ENCODE measurements at places on chromosomes 2 and 18.
A peak's percentile ranks its signal among the peaks of the same experiment; 100 is the strongest.

DNA sequence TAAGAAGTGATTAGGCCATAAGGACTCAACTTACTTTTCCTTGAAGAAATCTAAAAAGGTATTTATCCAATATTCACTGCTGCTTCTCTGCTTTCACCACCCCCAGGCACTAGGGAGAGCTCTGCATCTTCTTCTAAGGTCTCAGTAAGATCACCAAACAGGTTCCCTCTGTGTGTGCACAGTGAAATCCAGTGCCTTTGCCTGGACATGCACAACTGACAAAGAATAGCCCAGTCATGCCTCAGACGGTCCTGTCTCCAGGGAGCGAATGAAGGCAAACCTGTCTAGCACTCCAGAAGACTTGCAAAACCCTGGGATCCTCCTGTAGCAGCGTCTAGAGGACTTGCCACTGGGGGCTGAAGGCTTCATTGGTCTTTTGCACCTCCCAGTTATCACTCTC is 344.5 kb upstream of the LRATD1 start:
- DNase-seq, result no peak

GRCh38 chr18:9434122-9434701 is 41.1 kb upstream of the RALBP1 start:
- no peak for DNase-seq

GRCh38 chr2:95385570-95385984 is 16.9 kb upstream of the FAHD2A start:
- no peak for DNase-seq

GRCh38 chr2:75064691-75065396 is 106.4 kb downstream of the POLE4 start:
- DNase-seq, result no peak

- DNase-seq, result peak; percentile 28
Measured at GRCh38 chr18:51278045-51278649, 80.7 kb upstream of the MEX3C start.

DNA sequence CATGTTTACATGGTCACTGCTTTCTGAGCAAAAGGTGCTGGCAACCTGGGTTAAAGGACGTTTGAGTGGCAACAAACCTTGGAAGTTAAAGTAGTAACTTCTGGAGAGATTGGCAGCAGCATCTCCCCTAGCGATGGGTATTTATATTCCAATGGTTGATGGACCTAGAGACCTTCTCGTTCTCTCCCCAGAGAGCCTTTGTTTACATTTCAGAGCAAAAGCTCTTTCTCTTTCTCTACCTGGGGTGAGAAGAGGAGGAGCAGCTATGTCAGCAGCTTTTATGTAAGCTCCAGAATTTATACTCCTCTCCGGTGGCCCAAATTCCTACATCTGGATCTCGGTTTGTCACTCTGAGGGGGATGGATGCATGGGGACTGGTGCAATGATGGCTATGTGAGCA is 213.7 kb upstream of the ARL4C start:
- DNase-seq, result no peak

DNA sequence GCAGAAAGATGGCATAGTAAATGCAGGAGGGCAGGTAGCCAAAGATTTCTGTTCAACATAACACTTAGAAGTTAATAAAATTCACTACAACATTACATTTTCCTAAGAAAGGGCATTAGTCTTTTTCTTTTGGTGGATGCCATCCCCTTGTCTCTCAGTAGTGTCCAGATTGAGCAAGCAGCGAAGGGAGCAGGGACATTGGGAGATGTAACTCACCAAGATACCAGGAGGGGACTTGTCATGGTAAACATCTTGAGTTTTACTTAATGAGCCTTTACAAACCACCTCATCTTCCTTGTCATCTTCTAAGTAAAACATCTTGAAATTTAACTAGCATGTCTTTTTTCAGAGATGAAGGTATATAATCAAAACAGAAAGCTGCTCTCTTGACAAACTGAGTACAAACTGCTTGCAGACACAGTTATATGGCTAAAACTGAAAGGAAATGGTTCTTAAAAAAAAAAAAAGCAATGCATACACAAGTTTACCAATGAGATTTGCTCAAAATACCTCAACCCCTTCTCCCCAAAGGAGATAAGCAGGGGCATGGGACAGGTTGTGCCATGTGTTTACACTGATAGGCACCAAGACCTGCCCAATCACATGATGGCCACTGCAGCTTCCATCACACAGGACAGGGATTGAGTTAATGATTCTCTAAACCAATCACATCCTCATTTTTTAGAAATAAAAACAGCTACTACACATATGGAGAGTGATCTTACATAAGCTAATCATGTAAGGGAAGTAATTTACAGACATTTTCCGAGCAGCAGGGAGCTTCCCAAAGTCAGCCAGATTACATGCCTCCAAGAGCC is 30.3 kb downstream of the LPIN2 start:
- DNase-seq, result no peak

GRCh38 chr18:36470896-36471295 is 173.4 kb downstream of the FHOD3 start:
- DNase-seq, result no peak

GRCh38 chr18:80009661-80010550 is 21.5 kb upstream of the TXNL4A start:
- peak; percentile 62 for DNase-seq

DNA sequence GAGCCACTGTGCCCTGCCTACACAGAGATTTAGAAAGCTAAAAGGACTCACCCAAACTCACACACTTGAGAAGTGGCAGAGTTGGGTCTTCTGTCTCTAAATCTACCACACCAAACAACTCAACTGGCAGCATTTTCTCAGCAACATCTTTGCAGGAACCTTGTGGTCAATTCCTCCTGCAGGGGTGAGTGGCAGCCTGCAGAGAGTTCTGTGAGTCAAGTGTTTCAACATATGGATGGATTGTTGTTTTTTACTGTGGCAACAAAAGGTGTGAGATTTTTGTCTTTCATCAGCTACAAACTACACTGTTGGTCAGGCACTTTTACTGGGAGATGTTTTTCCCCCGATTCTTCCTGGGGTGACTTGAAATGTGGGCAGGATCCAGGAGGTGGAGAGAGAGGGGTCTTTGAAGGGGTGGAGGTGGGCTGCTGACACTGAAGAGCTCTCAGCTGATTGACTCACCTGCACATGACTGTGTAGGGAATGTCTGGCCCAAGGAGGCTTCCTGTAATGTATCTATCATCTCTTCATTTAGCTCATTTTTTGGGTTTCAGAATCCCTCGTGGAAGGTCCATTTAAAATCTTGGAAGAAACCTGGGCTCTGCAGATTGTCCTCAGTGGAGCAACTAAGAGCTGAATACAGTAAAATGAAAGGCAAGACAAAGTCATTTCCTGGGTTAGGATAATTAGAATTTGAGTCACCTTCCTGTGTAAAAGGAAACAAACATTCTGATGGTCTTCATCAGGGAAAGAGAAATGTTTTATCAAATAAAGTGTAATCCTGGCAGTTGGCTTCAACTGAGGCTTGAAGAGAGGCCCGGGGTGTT is 98.6 kb downstream of the MSH2 start:
- DNase-seq, result peak; percentile 43

DNA sequence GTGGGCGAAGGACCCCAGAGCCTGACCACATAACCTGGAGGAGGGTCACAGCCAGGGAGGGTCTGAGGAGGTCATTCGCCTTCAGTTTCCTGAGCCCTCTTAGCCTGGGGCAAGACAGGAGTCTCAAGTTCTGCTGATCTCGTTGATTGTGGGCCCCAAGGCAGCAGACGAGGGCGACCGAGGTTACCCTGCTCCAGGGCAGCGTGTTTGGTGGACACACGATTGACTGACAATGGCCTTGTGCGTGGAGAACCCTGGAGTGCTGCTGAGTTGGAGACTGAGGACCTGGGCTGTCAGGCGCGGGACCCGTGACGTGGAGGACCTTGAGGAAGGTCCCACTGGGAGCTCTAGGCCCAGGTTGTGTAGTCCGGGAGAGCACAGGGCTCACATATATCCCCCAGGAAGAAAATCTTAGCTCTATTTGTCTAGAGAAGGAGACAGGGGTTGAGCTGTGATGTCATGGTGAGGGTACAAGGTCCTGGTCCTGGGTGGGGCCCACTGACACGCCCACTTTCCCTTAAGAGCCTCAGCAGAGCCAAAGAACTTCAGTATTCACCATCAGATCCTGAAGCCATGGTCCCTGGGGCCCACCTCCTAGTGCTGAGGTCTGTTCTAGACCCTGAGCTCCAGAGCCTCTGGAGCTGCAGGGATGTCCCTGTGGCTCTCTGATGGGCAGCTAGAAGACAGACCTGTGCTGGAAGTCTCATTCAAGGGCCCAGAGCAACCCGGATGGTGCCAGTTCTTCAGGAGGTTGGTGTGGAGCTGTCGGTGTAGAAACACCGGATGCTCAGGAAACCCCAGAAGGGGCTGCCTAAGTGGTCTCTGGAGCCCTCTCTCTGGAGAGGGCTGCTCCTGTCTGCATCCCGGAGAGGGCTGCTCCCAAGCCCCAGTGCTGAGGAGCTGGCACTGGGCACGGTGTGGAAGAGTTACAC is 53.1 kb downstream of the DYSF start:
- no peak for DNase-seq

GRCh38 chr2:158097481-158097880 is 4.2 kb upstream of the UPP2 start:
- DNase-seq, result no peak

GRCh38 chr18:44651918-44652572 is 28.6 kb upstream of the SETBP1 start:
- DNase-seq, result no peak

DNA sequence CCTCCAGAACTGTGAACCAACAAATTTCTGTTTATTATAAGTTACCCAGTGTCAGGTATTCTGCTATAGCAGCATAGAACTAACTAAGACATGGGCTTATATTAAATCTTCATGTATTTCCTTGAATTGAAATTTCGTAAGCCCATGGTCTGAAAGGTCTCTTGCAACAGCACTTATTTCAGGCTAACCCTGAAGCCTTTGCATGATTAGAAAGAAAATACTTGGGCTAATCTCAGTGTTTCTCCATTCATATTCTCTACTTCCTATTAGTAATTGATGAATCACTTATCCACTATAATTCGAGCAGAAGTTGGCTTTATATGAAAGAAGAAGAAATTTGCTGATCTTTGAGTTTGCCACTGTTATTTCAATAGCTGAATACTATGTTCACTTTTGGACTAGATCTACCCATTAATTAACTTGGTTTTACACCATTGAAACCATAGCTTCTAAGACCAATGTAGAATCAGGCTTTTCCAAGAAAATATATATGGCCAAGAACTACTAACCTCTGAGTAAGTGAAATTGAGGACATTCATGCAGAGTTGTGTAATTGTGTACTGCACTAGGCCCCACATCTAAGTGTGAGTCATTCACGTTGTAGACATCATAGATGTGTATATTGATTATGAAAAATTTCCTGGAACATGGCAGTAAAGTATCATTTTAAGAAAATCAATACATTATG is 731.6 kb downstream of the SOCS6 start:
- DNase-seq, result no peak

- DNase-seq, result no peak
Measured at GRCh38 chr2:162233197-162233596, 10.0 kb downstream of the FAP start.

DNA sequence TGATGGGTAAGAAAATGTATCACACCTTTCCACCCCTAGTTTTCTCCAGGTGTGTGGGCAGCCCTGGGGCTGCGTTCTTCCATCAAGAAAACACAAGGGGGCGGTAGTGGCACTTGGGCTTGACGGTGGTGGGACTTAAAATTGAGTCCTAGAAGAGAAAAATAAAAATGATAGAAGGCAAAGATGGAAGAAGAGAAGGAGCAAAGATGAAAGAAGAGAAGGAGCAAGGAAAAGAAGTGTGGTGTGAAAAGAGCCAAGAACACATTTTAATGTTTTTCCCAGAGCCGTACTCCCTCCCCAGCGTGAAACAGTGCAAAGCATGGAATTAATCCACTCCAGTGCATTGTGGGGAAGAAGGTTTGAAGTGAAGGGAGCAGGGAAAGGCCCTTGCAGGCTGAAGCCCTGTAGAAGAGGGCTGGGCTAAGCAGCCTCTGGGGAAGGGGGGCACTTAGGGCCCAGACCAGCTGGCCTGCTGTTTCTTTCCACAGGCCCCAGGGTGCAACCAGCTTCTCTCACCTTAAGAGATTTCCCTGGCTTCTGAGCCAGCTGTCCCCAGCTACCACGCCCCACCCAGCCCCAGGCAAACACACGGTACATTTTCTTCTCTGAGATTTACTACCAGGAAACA is 256.8 kb downstream of the RNF152 start:
- no peak for DNase-seq

- DNase-seq, result no peak
Measured at GRCh38 chr2:23507267-23508065, 122.5 kb downstream of the KLHL29 start.

- DNase-seq, result no peak
Measured at GRCh38 chr2:206105541-206105940, 19.6 kb upstream of the INO80D start.

GRCh38 chr2:53104263-53104662 is 663.3 kb upstream of the CHAC2 start:
- DNase-seq, result no peak

- DNase-seq, result no peak
Measured at GRCh38 chr2:153043385-153043784, 325.0 kb downstream of the ARL6IP6 start.

GRCh38 chr18:48790226-48790863 is 160.4 kb downstream of the SMAD7 start:
- no peak for DNase-seq

GRCh38 chr2:18380321-18380720 is 180.1 kb downstream of the RDH14 start:
- no peak for DNase-seq

DNA sequence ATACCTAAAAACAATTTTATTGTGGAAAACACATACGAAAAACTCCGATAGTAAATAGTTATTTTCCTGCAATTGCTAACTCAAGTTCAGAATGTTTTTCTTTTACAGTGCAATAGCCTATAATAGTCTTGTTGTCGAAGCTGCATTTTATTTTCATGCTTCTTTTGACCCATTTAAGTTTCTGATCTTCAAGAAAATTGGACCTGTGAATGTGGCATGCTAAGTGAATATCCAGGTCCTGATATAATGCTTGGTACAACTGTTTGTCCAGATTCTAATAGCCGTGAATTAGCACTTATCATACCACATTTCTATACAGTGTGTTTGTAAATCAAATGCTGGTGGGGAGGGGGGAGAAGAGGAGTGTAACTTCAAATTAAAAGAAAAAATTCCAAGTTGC is 3.0 kb upstream of the ONECUT2 start:
- DNase-seq, result no peak

DNA sequence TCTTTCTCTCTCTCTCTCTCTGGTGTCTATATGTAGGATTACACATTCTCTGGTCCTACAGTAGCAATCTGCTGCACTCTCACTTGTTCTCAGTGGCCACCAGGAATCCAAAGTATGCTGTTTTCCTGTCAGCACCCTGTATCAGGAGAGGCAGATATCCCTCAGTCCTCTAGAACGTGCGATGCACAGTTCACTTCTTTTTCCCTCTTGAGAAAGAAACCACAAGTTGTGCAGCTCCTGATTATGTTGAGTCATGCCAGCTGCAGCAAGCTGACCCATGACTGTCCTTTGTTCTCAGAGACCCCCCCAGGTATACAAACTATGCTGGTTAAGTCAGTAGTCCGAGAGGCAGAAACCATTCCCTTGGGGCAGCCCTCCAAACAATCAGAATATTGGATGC is 54.6 kb downstream of the LANCL1 start:
- DNase-seq, result no peak

- DNase-seq, result no peak
Measured at GRCh38 chr2:137942833-137943677, 21.2 kb upstream of the HNMT start.

All from SW 1271 (cell line).